Stimulated activated CD4-positive, alpha-beta T cell treated with anti-CD3 and anti-CD28 coated beads, Interleukin-1b, Interleukin-23, amount 100 ng/mL, for 48 hours (primary cell): ENCODE measurements at places on chromosomes 12 and 14.

- no peak for DNase-seq
These were observed 2.7 kb downstream of the KITLG start for GRCh38 chr12:88577537-88577936.

DNA sequence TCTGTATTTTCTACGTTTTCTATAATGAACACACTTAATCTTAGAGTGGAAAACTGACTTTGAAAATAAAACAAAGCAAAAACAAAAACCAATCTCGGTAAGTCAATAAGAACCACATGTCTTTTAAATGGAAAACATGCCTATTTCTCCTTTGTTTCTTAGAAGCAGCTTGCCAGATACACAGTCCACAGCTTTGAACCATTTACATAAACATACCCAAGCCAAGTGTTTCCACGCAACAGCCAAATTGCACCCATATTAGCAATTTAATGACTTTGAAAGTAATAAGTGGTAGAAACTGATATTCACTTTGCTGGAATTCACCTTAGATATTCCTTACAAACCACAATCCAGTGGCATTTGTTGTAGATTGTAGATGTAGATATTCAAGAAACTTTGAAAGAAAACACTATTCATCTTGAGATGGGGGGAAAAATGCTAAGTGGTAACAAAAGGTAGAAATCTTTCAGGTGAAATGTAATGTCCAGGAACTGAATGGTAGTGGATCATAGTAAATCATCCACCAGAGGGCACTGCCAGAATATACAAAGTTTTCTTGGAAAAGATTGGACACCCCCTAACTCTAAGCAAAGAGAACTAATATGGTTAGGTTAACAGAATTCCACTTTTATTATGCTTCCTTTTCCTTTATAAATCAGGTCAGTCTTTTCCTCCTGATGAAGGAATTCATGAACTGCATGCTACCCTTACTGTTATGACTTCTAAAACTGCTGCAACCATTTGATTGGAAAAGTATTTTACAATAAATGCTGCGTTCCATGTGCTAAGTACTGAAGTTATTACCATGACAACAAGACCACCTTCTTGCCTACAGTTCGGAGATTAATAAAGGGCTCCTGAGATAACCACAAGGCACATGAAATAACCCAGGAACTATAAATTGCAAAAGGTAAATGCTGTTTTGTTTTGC, 69.8 kb downstream of the RERG start:
- DNase-seq: no peak

DNA sequence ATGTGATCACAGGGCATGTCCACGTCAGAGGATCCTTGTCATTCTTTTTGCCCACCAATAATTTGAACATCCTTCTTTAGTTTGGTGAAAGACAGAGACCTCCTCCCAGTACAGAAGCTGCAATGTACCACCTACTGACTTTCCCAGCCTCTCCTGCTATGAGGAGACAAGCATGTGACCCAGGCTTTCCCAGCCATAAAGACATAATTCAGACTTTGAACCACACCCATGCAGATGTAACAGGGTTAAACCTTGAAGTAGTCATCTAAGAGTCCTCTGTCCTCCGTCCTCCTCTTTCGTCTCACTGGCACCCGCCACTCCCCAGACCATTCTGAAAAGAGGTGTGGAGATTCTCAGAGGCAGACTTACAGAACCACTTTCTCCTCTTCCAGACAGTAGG, 120.8 kb downstream of the KCNK10 start:
- no peak for DNase-seq

GRCh38 chr12:109885616-109886015, 5.3 kb upstream of the GLTP start:
- no peak for DNase-seq

GRCh38 chr12:106128585-106129328, 10.0 kb downstream of the NUAK1 start:
- no peak for DNase-seq

DNA sequence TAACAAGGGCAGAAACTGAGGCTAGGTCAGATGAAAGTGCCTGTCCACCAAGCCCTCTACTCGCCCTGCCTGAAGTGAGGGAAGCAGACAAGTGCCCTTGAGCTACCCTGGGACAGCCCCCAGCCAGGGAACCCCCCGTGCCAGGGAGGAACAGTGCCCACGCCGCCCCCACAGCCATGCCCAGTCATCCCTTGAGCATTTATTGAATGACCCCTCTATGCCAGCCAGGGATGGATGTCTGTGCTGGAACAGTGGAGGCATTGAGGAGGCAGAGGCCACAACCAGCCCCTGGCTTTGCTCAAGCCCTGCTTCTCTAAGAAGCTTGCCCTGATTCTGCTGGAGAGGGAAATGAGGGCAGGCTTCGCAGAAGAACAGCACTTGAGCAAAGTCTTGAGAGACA, 3.7 kb upstream of the AQP6 start:
- no peak for DNase-seq

GRCh38 chr12:56297400-56297799, 2.7 kb downstream of the CS start:
- peak; percentile 15 for DNase-seq

- no peak for DNase-seq
These were observed 25.1 kb downstream of the PXN start for GRCh38 chr12:120240495-120240833.

DNA sequence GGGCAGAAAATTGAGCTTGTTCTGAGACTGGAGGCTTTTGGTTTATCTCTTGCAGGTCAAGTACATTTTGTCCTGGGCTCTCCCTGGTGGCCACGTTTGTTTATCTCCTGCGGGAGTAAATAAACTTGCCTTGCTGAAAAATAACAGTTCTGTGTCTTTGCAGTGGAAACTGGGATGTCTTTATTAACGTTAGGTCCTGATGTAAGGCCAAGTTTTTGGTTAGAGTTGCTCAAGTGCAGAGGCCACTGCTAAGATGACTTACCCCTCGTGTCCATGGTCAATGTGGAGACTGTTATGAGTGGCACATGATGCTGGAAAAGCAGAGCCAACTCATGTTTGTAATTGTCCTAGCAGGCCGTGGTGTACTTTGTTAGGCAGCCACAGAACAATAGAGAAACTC, 3.8 kb downstream of the PTPN11 start:
- no peak for DNase-seq

DNA sequence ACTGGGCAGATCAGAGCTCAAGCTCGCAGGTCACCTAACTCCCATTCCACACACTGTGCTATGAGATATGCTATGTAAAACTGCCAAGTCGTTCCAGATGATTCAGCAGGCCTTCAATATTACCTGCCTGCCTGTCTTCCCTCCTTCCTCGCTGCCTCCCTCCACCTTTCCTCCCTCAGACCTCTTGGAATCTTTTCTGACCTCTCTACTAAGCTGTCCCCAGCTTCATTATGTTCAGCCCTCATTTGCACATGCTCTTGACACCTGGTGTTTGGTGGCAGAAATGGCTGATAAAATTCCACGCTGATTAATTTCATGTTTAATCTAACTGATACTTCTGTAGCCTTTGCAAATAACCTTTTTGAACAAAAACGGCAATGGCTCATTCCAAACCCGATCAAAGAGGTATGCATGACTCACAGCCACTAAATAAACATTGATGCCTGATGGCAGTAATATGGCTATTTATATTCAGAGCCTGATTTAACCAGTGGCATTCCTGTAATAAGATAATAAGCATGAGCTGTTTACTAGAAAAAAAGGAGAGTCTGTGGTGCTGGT, 130.8 kb upstream of the EGLN3 start:
- DNase-seq: no peak

DNA sequence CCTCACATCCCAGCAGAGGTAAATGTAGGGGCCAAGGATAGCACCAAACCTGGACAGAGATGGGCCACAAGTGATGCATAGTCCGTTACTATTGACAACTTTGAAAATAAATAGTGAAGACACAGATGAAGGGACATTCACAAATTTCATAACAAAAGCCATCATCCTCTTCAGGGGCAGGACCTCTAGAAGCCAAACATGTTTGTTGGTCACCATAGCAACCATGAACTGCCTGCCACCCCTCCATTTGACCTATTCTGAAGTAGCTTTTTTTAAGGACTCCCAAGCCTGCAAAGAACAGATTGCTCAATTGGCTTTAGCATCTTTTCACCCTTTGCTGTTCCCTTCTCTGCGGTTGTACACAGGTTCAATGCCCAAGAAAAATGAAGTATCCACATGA, 35.7 kb upstream of the MDM1 start:
- no peak for DNase-seq

GRCh38 chr12:119631930-119632678, 35.8 kb upstream of the PRKAB1 start:
- no peak for DNase-seq

GRCh38 chr14:34135492-34135891, 184.6 kb upstream of the EGLN3 start:
- DNase-seq: no peak

DNA sequence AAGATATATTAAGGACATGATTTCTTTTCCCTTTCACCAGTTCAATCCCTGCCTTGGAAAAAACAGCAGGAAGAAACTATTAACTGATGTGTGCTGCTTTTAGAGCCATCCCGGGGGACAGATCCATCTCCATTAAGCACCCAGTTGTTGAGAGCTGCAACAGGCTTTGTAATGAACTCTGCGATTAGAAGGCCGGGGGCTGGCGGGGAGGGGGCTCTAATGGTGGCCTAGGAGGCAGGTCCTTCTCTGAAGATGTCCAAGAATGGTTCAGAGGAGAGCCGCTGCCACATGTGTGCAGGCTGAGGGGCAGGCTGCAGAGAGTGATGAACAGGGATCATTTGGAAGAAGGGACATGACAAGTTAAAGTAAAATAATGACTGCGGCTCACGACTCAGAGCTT, 67.8 kb downstream of the GALNT8 start:
- DNase-seq: no peak

- DNase-seq: no peak
These were observed 10.3 kb downstream of the CCDC175 start for GRCh38 chr14:59566296-59566695.

GRCh38 chr12:101209319-101210302, at the start of gene SLC5A8:
Gene SLC5A8 (minus strand): TSS chr12:101210238. CDS start chr12:101209848, 390 bp downstream.
- DNase-seq: no peak

DNA sequence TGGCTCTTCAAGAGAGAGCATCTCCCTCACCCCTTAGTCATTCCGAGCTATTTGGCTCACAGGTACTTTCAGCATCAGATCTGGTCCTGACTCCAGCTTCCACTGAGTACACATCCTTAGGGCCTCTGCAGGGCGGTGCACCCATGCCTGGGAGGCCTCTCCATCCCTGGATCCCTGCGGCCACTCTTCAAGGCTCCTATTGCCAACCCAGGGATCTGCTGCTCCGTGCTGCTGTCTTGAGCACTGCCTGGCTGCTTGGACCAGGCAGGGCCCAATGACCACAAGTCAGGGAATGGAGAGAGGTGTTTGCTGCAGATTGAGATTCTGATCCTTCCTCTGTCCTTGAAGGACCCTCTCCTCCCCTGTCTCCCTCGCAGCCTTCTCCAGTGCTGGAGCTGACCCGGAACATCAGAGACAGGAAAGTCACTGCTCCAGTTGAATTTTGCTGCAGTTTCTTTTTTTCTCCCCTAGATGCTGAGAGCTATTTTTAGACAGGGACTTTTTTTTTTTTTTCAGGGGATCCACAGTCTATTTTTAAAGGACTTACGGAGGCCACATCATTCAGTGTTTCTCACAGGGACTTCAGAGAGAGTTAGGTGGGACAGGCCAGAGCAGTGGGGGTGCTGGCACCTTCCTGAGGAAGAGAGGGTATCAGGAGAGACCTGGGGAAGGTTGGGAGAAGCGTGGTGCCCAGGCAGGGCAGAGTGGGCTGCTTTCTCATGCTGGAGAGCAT, 50.1 kb upstream of the KCNA1 start:
- DNase-seq: no peak

DNA sequence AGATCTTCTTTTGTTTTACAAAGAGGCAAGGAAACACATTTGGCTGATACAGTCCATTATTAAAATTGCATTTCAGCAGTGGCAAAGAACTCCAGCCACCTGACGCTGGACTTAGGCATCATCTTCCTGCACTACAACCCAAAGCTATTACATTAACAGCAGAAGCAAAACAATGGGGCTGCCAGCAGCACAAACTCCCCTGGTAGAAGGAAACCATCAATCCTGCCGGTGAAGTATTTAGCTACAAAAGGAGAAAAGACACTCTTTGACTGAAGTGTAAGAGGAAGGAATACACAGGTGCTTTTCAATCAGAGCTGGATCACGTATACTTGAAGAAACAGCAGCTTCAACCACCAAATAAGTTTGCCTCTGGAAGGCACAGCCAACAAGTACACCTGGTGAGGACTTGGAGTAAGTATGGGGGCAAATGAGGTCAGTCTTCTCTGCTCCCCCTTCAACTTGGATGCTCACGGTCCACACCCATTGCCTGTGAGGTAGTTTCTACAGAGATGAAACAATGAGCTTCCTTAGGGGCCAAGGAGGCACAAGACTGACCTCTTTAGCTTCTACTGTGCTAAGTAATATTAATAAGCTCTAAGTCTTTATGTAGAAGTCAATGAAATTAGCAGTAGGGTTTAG, 125.9 kb upstream of the FOXN3 start:
- DNase-seq: no peak

- DNase-seq: no peak
These were observed 45.2 kb downstream of the MLXIP start for GRCh38 chr12:122123761-122124145.

GRCh38 chr12:115519359-115519758, 758.1 kb downstream of the MED13L start:
- no peak for DNase-seq

- no peak for DNase-seq
These were observed 25.0 kb downstream of the GALNT8 start for GRCh38 chr12:4745249-4745648.

DNA sequence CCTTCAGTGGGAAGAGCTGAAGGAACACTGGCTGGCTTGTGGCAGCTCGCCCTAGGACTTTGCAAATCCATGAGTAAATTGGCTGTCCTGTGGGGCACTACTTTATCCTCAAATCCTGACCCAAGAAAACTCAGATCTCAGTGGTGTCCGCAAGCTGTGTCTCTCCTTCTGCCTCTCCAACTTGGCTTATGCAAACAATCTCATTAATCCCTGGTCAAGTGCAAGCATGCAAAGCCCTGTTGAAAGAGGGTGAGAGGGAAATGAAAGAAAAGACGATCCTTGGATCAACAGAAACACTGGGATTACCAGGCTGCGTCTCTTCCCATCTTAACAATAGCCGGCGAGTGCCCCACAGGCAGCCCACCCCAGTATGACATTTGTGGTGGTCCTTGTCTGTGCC, 901.6 kb downstream of the BCL11B start:
- DNase-seq: no peak

DNA sequence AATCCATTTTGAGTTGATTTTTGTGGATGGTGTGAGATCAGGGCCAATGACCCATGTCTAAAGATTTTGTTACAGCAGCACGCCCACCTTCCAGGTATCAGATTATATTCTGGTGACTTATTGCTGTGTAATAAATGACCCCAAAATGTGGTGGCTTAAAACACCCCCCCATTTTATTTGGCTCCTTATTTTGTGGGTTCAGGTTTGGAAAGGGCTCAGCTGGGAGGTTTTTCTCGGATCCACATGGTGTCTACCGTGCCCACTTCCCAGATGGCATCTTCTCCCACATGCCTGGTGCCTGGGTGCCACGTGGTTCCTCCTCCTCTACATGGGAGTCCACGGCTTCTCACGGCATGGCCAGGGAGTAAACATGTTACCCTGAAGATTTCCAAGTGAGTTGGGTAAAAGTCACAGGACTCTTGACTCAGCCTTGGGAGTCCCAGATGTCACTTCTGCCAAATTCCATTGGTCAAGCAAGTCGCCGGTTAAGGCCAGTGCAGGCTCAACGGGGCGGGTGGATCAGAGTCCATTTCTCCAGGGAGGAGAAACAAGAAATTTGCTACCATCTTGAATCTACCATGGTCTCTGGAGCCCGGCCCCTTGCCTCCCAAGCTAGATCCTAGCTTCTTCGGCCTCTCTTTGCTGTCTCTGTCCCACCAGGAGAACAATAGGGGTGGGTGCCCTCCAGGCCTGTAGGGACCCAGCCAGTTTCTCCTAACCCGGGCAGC, 214.3 kb downstream of the KIF26A start:
- no peak for DNase-seq
